ENCODE measurements at places on chromosomes 2 and 18.

DNA sequence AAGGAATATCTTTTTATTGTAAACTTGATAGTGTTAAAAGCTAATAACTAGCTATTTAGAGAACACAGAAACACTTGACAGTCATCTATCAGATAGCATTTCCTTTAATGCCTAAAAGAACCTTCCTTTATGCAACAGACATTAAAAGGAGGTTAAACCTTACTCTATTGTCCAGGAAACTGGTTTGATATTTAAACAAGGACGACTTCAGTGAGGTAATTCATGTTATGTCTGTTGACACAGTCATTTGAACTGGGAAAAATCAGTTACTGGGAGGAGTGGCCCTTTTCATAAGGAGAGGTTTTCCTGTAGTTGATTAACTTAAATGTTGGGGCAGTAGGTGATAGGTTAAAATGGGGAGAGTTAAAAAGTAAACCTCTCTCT, 6.7 kb downstream of the TGIF1 start:
- DNase-seq: no peak

DNA sequence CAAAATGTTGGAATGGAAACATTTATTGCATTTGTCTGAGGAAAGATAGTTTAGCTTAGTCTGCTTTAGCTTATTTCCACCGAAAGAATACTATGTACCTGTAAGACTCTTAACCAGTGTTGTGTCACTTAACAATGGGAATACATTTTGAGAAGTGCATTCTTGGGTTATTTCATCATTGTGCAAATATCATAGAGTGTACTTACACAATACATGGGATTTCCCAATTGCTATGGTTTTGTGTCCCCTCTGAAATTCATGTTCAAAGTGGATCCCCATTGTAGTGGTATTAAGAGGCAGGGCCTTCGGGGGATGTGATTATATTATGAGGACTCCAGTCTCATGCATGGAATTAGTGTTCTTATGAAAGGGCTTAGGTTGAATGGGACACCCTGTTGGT, 249.4 kb upstream of the UBE2E3 start:
- peak; percentile 26 for DNase-seq

DNA sequence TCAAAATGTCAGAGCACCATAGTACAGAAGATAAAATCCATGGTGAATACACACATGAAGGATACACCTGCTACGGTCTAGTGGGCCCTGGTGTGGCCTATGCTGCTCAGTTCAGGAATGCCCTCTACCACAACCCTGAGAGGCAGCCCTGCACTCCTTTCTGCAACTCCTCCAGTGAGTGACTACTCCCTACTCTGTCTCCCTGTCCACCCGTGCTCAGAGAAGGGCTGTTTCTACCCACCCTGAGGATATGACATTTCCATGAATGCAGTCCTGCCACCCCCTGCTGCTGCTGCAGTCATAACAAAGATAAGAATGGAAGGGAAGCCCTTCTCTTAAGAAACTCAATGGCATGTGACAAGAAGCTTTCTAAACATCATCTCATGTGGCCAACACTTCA, 137.0 kb downstream of the EN1 start:
- no peak for DNase-seq

DNA sequence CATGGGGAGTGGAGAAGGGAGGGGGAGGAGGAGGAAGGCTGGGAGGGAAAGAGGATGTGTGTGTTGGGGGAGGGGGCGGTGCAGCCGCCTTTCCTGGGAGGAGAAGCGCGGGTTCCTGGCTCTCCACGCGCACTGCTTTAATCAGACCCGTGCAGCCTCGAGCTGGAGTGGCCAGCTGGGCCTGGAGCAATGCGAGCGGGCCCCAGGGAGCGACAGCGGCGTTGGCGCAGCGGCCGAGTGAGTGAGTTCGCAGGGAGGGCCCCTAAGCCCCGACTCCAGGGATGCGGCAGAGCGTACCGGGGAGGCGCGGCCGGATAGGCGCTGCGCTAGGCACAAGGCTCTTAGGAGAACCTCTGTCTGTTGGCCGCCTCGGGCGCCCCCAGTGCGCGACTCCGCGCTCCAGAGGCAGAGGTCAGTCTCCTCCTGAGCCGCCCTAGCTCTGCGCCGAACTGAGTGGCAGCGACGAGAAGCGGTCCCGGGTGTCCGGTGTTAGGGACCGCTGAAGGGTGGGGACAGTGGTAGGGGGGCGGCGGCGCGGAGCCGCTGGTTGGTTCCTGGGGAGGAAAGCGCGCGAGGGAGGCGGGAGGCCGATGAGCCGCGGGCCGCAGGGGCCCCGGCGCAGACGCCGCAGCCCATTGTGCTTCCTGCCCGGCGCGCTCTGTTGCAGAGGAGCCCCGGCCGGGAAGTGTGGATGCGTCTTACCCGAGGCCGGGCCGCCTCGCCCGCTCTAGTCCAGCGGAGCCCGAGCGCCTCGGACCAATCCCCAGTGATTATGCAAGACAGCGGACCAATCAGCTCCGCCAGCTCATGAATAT, 455 bp upstream of the DLX1 start:
- DNase-seq: peak; percentile 97

- DNase-seq: peak; percentile 45
Observed at GRCh38 chr18:76405681-76406356, 89.2 kb downstream of the ZNF516 start.

DNA sequence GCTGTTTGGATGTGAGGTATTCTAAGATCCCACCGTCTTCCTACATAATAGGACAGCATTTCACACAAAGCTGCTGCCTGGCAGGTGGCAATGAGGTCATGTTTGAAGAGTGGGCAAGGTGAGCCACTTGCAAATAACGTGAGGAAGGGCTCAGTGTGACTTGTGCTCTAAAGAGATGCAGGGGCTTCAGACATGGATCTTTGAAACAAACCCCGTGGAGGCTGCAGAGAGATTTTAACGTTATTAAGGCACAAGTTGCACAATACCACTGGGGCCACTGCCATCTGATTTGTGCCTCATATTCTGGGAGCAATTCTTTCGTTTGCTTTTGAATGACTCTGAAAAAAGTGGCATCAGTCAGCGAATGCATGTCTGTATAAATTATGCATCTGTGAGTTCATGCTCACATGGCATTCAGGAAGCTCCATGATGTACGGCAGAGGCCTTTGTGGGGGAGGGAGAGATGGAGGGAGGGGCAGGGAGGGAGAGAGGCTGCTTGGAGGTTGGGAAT, 362.0 kb downstream of the SOX11 start:
- no peak for DNase-seq

DNA sequence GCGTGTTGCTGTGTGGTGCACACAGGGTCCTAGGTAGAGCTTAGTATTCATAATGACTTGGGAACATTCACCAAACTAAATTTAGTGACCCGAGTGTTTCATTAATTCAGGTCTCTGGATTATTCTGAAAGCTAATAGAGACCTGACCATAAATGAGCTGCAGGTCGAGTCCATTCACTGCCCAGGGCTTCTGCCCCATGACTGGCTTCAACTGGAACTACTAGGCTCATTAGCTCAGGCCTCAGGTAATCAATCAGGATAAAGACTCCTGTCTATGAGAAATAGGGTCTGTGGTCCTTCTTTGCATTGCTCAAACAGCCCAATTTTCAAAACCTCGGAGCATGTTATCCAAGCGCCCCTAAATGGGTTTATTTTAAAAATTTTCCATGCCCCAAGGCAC, 30.0 kb upstream of the OTOF start:
- no peak for DNase-seq

DNA sequence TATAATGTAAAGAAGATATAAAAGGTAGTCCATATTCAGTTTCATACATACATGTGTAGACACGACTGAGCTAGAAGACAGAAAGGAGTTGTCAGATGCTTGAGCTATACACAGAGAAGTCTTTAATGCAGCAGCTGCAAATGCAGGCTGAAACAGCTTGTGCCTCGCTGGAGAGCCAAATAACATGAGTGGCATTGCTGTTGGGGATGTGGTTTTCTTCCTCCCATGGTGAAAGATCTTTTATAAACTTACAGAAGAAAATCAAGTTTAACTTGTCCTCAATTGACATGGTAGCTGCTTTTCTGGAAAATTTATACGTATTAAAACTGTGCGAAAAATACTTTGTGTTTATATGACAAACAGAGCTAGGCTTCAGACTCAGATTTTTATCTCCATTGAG, 16.4 kb upstream of the IL1R1 start:
- DNase-seq: no peak

- DNase-seq: no peak
Observed at GRCh38 chr18:11752116-11752911, 63.2 kb downstream of the GNAL start.

DNA sequence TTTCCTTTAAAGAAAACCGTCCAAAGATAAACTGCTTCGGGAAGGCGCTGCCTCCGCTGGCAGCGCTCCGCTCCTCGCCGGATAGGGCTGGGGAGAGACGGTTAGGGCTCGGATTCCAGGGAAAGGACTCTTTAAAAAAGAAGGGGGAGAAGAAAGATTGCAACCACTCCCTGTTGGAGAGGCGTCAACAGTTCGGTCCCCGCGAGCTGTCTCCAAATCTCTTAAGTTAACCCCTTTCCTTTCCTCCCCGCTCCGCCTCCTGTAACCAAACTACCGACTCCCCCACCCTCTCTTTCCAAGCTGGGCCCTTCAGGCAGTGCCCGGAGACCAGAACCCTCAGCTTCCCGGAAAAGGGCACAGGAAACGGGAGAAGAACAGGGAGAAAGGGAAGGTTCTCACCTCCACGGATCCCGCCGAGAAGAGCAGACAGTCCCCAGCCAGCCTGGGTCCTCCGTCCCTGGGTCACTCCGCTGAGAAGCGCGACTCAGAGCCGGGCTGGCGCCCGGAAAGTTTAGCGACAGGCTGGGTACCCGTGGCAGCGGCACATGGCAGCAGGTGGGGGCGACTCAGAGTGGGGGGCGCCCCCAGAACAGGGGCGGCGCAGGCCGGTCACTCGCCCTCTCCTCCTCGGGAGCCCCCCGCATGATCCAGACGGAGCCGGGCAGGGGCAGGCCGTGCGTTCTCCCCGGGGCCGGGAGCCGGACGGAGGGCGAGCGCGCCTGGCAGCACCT, 675 bp downstream of the FZD5 start:
- no peak for DNase-seq

DNA sequence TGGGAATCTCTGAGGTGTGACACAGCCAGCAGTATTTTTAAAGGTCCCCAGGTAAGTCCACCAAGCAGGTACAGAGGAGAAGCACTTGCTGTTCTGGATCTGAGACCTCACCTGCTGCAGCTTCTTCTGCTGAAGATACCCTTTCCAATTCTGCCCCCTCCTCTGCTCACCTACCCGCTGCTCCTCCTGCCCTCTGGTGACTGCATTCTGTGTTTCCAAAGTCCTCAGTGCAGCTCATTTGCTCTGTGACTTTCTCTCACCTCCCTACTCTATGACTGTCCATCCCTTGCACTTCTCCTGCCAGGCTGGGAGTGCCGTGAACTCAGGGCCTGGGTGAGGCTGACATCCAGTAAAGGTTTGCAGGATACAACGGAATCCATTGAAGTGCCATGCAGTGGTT, 205.2 kb upstream of the LYPD1 start:
- no peak for DNase-seq

GRCh38 chr18:39345321-39345720, 1779.7 kb upstream of the CELF4 start:
- peak; percentile 89 for DNase-seq

- DNase-seq: no peak
Observed at GRCh38 chr2:72145289-72145657, 2.4 kb downstream of the CYP26B1 start.

GRCh38 chr2:163207693-163208370, 369.3 kb upstream of the KCNH7 start:
- no peak for DNase-seq

GRCh38 chr2:173448938-173449471, 94.3 kb downstream of the CDCA7 start:
- DNase-seq: peak; percentile 77
